ENCODE measurements at places on chromosomes 12 and 14. TPM values are rescaled to one million over a fixed set of nuclear protein-coding genes. Genes with fewer than 3 reads are reported as not detected.

DNA sequence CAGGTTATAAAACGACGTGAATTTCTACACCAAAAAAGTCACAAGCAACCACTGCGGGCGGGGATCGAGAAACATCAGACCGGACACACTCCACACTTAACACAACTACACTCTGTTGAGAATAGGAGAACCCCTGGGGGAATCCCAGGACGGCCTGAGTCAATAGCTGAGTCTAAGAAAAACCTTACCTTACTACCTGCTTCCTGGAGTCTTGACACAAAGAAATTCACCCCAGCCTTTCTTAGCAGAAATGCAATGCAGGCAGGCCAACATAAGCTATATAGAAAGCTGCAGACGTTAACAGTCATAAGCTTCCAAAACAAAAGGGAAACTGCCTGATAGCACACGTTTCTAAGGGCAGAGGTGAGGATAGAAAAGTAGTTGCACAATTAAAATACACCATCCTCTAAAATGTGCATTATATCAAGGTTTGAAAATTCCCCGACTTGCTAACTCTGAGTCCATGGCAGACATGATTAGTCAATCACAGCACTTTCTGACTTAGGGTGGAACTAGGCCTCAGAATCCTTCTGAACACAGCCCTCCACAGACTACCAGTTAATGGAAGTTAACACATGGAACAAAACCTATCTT lies 68.0 kb downstream of the CCDC88C start:
- peak; percentile 31 for DNase-seq

Gene GALC
- total RNA-seq: 14.7 TPM

DNA sequence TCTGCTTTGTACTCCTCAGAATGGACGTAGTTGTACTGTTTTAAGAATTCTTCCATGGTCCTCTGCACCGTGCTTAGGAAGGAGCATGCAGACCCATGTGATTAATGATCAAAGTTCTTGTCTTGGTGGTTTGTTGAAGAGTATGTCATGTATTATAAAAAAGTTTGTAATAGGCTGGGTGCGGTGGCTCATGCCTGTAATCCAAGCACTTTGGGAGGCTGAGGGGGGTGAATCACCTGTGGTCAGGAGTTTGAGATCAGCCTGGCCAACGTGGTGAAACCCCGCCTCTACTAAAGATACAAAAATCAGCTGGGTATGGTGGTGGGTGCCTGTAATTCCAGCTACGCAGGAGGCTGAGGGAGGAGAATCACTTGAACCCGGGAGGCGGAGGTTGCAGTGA lies 61.8 kb upstream of the RTL1 start:
- no peak for DNase-seq

- DNase-seq: no peak
Observed at GRCh38 chr12:1020389-1020788, 29.4 kb downstream of the ERC1 start.

DNA sequence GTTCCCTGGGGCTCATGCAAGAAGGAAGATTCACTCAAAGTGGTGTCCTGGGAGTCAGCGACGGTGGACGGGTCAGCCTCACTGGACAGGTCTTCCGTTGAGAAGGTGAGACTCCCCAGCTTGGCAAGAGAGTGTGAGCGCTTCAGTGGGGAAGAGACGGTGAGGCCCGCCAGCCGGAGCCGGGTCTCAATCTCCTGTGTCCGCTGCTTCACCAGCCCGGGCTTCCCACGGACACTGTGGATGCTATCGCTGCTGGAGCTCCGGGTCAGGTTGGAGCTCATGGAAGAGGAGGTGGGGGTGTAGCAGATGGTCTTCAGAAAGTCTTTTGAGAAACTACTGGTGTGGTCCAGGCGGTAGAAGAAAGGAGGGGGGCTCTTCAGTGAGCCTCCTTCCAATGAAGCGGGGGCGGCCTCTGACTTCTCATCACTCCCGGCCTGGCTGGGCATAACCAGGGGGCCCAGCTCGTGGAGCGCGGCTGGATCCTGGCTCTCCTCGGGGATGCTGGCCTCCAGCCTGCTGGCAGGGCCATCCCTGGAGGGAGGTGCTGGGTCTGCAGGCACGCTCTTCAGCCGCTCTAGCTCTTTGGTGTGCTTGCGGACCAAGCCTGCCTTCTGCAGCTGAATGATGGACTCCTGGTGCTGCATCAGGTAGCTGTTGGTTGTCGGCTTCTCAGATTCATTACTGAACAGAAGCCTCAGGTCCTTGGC lies 56.9 kb upstream of the CORO1C start:
- no peak for DNase-seq

Gene CMKLR1
- not detected for total RNA-seq

DNA sequence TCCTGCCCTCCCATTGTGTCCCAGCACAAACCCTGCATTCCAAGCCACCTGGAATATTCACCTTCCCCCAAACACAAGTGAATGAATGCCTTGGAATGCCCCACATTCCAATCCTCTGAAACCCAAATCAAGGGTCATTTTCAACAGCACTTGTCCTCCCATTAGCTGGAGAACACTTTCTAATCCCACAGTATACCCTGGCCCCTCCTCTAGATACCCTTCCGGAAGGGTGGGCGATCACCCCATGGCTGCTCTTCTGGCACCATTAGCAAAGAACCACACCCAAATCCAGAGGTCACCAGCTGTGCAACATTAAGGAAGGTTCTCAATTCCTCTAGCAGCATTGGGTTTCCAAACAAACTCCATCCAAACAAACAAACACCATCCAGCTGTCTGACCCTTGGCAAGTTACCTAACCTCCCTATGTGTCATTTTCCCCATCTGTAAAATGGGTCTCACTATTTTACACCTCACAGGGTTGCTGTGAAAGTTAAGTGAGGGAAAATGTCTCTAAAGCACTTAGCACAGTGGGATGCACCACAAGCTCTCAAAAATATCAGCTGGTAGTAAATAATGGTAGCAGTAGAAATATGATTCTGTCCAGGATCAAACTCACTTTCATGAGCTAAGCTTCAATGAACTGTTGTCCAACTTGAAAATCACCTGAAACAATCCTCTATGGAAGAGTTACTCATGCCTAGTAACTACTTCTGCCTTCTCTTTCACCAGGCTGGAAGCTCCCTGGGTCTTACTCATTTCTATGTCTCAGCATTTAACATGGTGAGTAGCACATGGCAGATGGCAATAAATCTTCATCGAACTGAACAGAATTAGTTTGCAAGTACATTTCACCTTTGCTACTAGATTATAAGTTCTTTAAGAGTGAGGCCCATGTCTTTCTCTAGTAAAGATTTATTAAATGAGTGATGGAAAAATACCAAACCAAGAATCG lies 5.3 kb downstream of the NUAK1 start:
- no peak for DNase-seq

Gene ATG101
- total RNA-seq: 20.6 TPM

GRCh38 chr12:48750215-48750614 lies 33.7 kb upstream of the CCNT1 start:
- no peak for DNase-seq

Gene IRAK3
- total RNA-seq: 0.59 TPM

- DNase-seq: peak; percentile 33
Observed at GRCh38 chr14:91142214-91142668, 28.4 kb downstream of the DGLUCY start.

GRCh38 chr12:45572114-45572513 lies 157.4 kb upstream of the ARID2 start:
- DNase-seq: no peak

Gene LTBP2
- 0.47 TPM for total RNA-seq

Gene CLMN
- total RNA-seq: 0.27 TPM

DNA sequence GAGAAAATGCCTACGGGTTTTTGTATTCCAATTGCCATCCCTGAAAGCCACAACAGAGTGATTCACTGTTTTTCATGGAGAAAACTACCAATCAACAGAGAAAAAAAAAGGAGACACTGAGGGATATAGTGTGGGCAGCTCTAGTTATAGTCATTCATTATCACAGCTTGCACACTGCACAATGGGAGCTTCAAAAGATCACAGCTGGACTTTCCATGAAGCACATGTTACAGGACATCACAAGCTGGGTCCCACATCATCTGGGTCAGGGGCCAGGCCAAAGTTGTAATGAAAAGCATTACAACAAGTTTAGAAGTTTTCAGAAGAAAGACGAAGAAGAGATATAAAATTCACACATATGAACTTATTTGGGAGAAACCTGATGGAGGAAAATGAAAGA lies 41.5 kb downstream of the RERG start:
- no peak for DNase-seq

Gene TCL1A
- total RNA-seq: not detected

GRCh38 chr14:104680806-104681688 lies 8.4 kb upstream of the INF2 start:
- no peak for DNase-seq

DNA sequence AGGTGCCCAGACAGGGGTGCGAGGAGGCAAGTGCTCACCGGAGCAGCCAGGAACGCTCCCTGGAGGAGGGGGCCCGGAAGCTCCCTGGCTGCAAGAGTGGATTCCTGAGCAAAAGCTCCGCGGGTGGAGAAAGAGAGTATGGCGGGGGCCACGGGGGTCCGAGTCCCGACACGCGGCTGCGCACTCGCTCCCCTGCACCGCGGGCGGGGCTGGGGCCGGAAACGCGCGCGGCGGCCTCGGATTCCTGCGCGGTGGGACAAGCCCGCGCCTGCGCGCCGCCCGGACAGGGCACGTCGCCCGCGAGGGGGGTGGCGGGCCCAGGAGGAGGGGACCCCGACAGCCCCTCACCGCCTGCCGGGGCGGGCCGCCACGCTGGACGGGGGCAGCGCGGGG lies 27.8 kb upstream of the GPR132 start:
- DNase-seq: peak; percentile 85

DNA sequence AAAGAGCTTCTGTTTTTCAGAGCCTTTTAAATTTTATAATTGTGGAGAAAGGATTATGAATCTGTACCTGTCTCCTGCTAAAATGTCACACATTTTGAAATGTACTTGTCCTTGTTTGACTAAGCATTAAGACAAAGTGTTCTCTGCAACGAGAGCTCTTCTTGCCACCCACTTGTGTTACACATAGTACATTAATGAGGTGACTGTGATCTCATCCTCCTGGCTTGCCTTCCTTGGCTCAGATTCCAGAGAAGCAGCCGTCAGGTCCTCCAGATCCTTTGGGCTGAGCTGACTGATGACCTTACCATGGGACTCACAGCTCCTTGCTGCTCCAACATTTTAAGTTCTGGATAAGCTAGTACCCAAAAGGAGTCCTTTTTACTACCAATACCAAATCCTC lies 81.4 kb downstream of the BBS10 start:
- no peak for DNase-seq

- DNase-seq: no peak
Observed at GRCh38 chr12:71124835-71125460, 32.9 kb downstream of the TSPAN8 start.

DNA sequence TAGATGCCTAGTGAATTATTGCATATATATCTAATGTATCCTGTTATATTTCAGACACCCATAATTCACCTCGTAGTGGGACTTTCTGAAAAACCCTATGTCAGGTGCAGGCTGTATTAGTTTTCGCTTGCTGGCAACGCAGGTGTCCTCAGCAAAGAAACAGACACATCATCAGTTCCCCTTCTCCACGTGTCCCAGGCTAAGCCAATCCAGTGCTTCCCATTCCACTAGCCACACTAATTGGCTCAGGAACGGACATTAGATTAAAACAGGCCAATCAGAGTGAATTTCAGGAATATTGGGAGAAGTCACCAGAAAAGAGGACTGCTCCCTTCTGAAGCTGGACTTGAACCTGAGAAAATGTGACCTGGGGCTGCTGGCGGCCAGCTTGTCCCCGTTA lies 151.3 kb downstream of the PTPN11 start:
- DNase-seq: no peak

Gene PMCH
- total RNA-seq: not detected

GRCh38 chr14:37707716-37708115 lies 112.3 kb downstream of the TTC6 start:
- no peak for DNase-seq

- no peak for DNase-seq
Observed at GRCh38 chr12:44507461-44507860, 368.7 kb downstream of the NELL2 start.

- DNase-seq: no peak
Observed at GRCh38 chr14:32702562-32702961, 236.1 kb upstream of the NPAS3 start.

Gene UNC79
- total RNA-seq: not detected

DNA sequence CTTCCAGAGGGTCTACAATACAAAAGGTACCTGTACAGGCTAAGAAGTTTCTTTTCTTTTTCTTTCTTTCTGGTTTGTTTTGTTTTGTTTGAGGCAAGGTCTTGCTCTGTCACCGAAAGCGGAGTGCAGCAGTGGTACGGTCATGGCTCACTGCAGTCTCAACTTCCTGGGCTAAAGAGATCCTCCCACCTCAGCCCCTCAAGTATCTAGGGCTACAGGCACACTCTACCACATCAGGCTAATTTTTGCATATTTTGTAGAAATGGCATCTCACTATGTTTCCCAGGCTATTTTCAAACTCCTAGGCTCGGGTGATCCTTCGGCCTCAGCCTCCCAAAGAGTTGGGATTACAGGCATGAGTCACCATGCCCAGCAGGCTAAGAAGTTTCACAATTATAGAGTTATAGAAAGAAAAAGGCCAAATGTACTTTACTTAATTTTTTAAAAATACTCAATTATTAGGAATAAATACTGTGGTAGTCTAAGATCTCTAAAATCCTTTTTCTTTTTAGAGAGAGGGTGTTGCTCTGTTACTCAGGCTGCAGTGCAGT lies 3.0 kb upstream of the PIGH start:
- DNase-seq: no peak

Gene SLC7A7
- total RNA-seq: 0.89 TPM

- no peak for DNase-seq
Observed at GRCh38 chr12:21751517-21751916, 23.0 kb downstream of the KCNJ8 start.

GRCh38 chr12:70426620-70427019 lies 60.5 kb downstream of the KCNMB4 start:
- no peak for DNase-seq

GRCh38 chr12:60209933-60210332 lies 614.1 kb downstream of the SLC16A7 start:
- DNase-seq: no peak

Gene PLCZ1
- total RNA-seq: not detected

DNA sequence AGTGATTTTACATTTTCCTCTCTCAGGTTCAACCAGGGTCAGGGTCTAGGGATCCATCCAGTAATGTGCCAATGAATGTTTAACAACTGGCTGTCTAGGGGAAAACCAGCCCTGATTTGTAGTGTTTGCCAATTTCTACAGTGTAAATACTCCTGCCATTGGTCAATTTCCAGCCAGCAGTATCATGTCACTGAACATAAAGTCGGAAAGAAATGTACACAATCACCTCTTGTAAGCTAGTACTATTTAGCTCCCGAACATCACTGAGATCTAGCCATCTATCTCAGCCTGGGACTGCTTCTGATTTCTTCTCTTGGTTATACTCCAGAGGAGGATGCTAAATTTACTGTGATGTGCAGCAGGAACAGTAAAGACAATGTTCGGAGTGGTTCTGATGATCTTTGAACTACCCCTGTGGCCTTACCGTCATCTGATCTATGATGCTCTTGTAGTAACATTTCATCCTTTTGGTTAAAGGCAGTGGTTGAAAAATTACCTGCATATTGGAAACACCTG lies 36.7 kb upstream of the EGLN3 start:
- DNase-seq: no peak

Gene SERPINA10
- total RNA-seq: not detected

DNA sequence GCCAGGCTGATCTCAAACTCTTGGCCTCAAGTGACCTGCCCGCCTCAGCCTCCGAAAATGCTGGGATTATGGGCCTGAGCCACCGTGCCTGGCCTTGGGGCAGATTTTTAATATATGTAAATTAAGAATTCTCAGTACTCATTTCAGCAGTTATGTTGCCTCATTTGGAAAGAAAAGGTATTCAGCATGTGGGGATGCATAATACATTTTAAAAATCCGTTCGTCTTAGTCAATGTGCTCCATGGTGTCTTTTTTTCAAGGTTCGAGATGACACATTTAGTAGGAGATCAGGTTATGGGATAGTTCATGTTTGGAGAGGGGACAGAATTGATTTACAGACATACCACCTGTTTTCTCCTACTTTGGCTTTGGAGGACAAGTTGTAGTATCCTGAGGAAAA lies 10.2 kb downstream of the SYNE2 start:
- DNase-seq: no peak

Measured in CD4-positive, alpha-beta T cell (primary cell).